Activated naive CD8-positive, alpha-beta T cell treated with anti-CD3 and anti-CD28 coated beads, Interleukin-2, amount 50 U/mL, for 16 hours (primary cell): ENCODE measurements at places on chromosomes 2 and 18.

- DNase-seq = no peak
These were observed 99.8 kb upstream of the NEUROD1 start for GRCh38 chr2:181780047-181780651.

GRCh38 chr18:57895182-57895581 is 92.1 kb upstream of the ATP8B1 start:
- DNase-seq = no peak

DNA sequence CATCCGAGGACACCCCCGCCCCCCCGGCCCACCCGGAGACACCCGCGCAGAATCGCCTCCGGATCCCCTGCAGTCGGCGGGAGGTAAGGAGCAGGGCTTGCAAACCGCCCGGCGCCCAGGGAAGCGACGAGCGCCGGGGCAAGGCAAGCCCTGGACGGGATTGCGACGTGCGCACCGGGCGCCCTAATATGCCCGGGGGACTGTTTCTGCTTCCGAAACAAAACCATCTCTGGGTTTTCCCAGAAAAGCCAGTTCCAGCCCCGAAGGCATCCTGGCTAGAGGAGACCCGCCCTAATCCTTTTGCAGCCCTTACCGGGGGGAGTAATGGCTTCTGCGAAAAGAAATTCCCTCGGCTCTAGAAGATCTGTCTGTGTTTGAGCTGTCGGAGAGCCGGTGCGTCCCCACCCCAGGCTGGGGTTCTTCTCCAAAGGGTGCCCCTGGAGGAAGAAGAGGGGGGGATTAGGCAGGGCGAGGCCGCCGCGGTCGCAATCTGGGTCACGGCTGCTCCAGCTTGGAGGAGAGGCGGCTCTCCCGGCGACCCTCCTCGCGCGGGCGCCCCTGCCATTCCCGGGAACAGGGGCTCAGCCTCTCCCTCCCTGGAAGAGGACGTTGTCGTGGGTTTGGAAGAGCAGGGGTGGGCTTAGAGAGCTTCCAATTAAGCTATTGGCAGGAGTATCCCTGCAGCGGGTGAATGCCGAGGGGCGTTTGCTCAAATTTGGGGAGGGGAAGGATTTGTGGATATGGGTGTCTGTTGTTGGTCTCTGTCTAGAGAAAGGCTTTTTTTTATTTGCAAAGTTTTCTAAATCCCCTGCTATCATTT is 521 bp downstream of the MYCN start:
- no peak for DNase-seq

- DNase-seq = no peak
These were observed 3.5 kb upstream of the LBX2 start for GRCh38 chr2:74502720-74503505.

- no peak for DNase-seq
These were observed 68.6 kb downstream of the GALNT3 start for GRCh38 chr2:165725421-165725820.

GRCh38 chr18:49626842-49627467 is 65.1 kb downstream of the LIPG start:
- DNase-seq = no peak

- DNase-seq = no peak
These were observed 21.5 kb upstream of the ALKAL2 start for GRCh38 chr2:309148-309953.

GRCh38 chr2:238121511-238122286 is 16.8 kb upstream of the KLHL30 start:
- no peak for DNase-seq

- no peak for DNase-seq
These were observed 576 bp downstream of the NYAP2 start for GRCh38 chr2:225400060-225400511.

DNA sequence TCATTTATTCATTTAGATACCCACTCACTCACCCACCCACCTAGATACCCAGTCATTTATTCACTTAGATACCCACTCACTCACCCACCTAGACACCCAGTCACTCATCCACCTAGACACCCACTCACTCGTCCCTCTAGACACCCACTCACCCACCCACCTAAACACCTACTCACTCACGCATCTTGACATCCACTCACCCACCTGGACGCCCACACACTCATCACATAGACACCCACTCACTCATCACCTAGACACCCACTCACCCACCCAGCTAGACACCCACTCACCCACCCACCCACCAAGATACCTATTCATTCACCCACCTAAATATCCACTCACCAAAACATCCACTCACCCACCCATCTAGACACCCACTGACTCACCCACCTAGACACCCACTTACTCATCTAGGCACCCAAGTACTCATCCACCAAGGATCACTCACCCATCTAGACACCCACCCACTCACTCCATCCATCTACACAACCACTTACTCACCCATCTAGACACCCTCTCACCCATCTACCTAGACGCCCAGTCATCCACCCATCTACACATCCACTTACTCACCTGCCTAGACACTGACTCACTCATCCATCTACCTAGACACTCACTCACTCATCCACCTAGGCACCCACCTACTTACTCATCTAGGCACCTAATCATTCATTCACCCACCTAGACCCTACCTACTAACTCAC is 723.7 kb upstream of the RAB6C start:
- no peak for DNase-seq

DNA sequence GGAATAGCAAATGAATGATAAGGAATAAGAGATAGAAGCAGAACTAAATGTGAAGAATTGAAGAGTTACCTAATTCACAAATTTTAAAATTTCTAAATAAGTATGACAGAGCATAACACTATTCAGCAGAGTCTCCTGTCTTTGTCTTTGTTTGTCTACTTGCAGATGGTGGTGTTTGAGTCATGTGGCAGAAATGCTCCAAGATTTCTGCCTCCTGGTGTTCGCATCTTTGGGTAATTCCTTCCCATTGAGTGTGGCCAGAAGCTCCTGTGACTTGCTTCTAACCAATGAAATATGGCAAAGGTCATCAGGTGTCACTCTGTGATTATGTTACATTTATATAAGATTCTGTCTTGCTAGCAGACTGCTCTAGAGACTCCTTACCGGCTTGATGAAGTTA is 45.6 kb upstream of the GALNT3 start:
- DNase-seq = no peak

- DNase-seq = no peak
These were observed 80.4 kb downstream of the LCLAT1 start for GRCh38 chr2:30527411-30527810.

GRCh38 chr2:9370746-9371145 is 52.6 kb downstream of the ITGB1BP1 start:
- DNase-seq = no peak

- no peak for DNase-seq
These were observed 508.9 kb downstream of the CNTNAP5 start for GRCh38 chr2:124534028-124534427.

DNA sequence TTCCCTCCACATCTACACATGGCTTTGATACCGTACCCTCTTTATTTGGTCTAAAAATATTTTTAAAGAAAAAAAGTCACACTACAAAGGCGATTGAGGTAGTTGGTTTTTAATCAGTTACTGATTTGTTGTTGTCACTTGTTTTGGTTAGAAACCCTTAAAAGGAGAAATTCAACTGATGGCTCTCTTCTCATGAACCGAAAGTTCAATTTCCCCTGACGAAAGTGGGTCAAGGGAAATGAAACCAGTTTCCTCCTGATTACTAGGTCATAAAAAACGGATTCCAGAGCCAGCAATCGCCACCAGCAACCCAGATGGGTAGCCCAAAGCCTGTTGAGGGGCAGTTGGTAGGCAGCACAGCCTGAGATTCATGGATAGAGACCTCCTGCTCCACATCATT is 63.2 kb downstream of the DLGAP1 start:
- no peak for DNase-seq

DNA sequence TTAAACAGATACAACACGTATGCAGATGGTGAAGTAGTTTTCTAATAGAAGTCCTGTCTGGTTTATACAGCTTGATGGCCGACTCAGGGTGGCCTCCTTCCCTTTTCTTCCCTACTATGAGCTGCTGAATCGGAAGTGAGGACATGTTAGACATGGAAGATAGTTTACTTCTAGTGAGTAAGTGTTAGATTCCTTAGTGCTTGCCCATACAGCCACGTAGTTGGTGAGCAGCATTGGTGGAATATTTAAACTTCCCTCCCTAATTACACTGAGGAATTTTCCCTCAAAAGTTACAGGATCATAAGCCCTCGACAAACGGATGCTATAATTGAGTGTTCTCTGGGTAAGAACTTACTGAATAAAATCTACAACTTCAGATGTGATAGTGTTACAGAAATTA is 52.1 kb downstream of the RHBDD1 start:
- no peak for DNase-seq

DNA sequence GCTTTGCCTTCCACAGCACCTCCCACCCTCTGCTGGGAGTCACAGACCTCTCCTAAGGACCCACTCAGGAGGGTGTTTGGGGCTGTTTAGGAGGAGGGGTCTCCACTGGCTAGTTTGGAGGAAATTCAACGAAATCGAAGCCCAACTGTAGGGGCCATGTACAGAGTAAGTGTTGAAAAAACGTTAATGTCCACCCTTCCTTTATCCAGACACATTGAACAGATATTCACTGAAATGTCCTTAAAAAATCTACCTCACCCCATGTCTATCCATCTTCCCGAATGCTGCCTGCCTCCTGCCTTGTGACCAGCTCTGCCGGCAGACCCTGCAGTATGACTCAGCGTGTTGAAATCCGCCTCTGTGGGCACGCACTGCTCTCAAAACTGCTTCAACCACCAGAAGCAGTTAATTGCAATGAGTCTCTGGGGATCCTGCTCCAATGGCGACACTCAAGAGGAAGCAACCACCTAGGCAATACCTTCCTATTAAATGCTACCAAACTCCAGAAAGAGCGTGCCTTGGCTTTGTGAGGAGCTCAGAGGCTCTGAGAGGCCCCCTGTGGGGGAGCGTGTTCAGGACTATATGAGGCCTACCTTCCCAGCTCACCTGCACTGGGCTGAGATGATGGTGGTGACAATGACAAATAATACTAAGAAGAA is 61.4 kb upstream of the RTN4 start:
- no peak for DNase-seq

- DNase-seq = no peak
These were observed 969.6 kb upstream of the PIK3C3 start for GRCh38 chr18:40985436-40985835.

DNA sequence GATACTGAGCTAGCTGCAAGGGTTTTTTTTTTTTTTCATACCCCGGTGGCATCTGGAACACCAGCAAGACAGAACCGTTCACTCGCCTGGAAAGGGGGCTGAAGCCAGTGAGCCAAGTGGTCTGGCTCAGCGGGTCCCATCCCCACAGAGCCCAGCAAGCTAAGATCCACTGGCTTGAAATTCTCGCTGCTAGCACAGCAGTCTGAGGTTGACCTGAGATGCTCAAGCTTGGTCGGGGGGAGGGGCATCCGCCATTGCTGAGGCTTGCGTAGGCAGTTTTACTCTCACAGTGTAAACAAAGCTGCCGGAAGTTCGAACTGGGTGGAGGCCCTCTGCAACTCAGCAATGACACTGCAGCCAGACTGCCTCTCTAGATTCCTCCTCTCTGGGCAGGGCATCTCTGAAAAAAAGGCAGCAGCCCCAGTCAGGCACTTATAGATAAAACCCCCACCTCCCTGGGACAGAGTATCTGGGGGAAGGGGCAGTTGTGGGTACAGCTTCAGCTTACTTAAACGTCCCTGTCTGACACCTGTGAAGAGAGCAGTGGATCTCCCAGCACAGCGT is 5.1 kb upstream of the MIB1 start:
- no peak for DNase-seq

GRCh38 chr2:96618596-96619283 is 19.4 kb downstream of the KANSL3 start:
- no peak for DNase-seq

DNA sequence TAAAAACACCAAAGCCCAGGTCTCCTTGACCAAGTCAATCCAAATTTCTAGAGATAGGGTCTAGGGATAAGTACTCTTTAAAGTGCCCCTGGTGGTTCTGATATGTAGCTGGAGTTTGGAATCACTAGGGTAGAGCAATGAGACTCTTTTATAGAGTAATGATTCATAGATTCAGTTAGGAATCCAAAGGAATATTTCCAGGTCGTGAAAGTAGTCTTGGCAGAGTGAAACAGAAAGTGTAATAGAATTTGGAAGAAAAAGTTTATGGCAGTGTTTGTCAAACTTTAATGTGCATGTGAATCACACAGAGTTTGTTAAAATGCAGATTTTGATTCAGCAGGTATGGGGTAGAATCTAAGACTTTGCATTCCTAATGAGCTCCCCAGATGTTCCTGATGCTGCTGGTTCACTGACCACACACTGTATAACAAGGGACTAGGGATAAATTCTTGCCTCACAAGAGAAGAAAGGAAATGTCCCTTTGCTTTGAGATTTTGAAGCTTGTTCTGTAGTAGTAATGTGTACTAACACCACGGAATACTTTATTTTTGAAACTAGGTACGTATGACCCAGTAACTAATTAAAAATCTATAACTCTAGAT is 1.8 kb downstream of the UPP2 start:
- DNase-seq = no peak

GRCh38 chr2:55421326-55421725 is 1.7 kb upstream of the CCDC88A start:
- DNase-seq = no peak

DNA sequence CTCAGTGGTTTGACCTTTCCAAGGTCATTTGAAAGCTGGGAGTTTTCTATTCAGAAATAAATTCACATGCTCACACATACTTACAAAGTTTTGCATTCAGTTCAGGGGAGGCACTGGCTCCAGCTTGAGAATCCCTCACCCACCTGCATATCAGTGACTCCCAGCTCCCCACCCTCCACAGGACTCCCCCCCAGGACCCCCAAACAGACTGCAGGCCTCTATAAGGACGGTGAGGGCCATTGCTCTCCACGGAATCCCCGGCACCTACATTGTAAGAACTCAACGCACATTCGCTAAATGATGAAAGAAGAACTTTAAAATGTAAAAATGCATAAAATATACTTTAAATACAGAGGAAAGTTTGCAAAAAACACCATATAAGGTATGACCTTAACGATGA is 97.2 kb upstream of the TEX51 start:
- DNase-seq = no peak

DNA sequence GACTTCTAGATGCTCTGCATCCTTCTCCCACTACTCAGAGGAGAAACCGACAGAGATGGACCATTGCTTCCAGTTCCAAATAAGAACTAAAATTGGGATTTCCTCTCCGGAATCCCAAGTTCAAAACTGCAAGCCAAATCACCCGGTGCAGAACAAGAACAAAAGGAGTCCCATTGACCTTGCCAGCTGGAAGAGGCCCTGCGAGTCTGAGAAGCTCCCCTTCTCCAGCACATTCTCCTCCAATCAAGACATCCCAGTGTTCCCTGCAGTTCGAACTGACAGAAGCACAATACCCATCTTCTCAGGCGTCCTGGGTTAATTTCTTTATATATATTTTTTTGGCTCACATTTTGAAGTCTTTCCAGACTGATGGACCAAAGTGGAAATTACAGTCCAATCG is 195.3 kb upstream of the MEIS1 start:
- DNase-seq = no peak

DNA sequence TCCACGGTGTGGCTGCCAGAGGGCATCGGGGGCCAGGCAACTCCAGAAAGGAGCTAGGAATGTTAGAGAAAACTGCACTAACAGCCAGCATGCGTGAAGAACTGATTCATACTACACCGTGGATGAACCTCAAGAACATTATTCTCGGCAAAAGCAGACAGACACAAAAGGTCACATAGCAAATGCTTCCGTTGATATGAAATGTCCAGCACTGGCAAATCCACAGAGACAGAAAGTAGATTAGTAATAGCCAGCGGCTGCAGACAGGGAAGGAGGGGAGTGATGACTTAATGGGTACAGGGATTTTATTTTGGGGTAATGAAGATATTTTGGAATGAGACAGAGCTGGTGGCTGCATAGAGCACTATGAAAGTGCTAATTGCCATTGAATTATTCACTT is 37.4 kb downstream of the SCTR start:
- DNase-seq = no peak

- no peak for DNase-seq
These were observed 262.8 kb upstream of the PARD3B start for GRCh38 chr2:204282525-204282924.
